Osteoblast (primary cell): ENCODE measurements at places on chromosomes 6 and 20.

GRCh38 chr6:163728442-163729126 is 314.1 kb downstream of the QKI start:
- no peak for DNase-seq

GRCh38 chr6:109454496-109455436 is 806 bp downstream of the MICAL1 start:
- peak; percentile 91 for DNase-seq

GRCh38 chr20:37262505-37262904 is 891 bp upstream of the GHRH start:
- no peak for DNase-seq

- no peak for DNase-seq
These were observed 50.0 kb downstream of the SGK1 start for GRCh38 chr6:134267917-134268361.

GRCh38 chr6:126268092-126268491 is 71.8 kb upstream of the CENPW start:
- no peak for DNase-seq

DNA sequence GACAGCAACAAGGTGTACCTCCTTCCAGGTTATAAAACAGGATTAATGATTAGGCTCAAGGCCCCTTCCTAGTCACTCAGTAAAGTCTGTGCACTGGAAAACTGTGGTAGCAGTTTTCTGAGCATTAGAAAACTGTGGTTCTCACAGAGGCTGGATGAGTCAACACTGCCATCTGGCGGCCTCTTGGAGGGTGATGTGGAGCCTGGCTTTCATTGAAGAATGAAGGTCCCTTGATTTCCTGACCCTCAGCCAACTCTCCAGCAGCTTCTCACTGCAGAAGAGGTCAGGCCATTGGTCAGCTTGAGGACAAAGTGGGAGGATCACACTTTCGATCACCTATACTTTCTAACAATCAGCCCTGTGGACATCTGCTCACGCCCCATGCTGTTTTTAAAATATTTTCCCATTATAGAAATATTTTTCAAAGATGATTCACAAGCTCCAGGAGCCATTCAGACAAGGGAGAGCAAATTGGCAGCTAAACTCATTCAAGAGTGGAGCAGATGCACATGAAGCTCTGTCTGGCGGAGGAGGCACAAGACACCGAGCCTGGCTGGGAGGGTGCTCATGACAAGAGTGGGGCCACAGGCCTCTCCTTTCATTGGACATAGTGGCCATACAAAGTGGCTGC is 23.2 kb downstream of the PSMB1 start:
- peak; percentile 80 for DNase-seq

GRCh38 chr6:7505189-7505699 is 36.2 kb upstream of the DSP start:
- peak; percentile 81 for DNase-seq

DNA sequence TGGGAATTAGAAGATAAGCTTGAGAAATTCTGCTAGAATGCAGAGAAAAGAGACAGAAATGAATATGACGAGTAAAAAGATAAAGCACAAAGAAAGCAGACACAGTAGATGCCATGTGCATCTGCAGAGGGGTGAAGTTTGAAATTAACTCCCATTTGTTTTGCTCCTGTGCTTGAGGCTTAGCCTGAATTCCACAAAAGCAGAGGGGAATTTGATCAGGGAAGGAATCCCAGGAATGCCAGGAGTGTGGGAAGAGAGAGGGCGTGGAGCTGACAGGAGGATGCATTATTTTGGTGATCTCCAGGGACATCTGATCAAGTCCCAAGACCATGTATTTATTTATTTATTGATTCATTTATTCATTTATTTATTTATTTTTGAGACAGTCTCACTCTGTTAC is 55.6 kb downstream of the SLC22A1 start:
- no peak for DNase-seq

DNA sequence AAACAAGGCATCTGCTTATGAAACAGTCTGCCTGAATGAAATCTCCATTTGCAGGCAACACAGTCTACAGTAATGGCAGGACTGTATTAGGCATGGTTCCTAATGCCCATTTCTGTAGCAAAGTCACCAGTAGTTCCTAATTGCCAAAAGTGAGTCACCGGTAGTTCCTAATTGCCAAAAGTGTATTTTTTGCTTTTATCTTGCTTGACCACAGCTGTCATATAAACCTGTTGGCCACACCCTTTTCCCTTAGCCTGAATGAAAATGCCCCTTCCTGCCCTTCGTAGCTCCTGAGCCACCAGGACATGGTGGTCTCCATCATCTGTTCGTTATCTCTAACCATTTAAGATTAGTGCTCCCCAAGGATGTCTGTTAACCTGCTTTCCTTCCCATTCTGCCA is 34.5 kb downstream of the MTHFD1L start:
- DNase-seq = no peak

DNA sequence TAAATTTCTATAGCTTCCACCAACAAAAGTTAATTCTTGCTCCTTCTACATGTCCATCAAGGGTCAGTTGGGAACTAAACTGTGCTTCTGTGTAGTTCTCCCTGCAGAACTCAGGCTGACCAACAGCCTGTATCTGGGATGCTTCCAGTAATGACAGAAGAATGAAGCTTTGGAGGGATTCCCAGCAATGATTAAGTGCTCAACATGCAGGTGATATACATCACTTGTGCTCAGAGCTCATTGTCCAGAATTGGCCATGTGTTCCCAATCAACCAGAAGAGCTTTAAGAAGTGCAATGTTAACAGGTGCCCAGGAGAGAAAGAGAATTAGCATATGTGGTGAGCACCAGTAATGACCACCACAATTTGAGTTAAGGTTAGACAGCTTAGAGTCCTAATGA is 37.4 kb upstream of the SNRPB2 start:
- DNase-seq = no peak

- DNase-seq = no peak
These were observed 8.4 kb downstream of the IRF4 start for GRCh38 chr6:399785-400534.

DNA sequence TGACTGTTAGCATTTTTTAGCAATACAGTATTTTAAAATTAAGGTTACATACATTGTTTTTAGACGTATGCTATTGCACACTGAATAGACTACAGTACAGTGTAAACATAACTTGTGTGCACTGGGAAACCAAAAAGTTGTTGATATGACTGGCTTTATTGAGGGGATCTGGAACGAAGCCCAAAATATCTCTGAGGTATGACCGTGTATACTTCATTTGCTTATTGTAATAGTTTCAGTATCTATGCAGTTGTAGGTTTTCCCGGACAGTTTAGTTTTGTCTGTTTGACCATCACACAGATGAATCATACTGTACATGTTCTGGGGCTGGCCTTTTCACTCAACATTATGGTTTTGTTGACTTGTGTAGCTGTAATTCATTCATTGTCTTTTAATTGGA is 6.9 kb upstream of the ZBTB12 start:
- DNase-seq = no peak

GRCh38 chr6:108875161-108875555 is 26.9 kb downstream of the ARMC2 start:
- DNase-seq = no peak

- no peak for DNase-seq
These were observed 191.8 kb upstream of the LRFN2 start for GRCh38 chr6:40778918-40779317.

GRCh38 chr6:1536526-1537429 is 72.9 kb upstream of the FOXC1 start:
- peak; percentile 47 for DNase-seq

DNA sequence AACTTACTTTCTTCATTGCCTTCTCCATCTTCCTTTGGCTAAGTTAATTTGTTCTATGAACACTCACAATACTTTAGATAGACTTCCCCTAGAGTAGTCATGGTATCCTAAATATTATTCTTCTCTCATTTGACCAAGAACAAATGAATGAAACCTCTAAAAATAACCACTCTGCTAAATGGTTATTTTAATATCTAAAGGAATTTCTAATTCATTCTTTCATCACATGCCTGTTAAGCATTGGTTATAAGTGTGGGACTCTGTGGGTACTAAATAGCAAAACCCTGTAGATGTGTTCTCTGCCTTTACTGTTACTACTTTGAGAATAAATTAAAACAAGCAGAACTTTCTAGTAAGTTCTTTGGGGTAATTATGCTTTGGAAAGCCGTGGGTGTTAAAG is 138.9 kb downstream of the EYA4 start:
- DNase-seq = no peak

- peak; percentile 91 for DNase-seq
These were observed at the start of gene FOXQ1 for GRCh38 chr6:1311400-1312202. FOXQ1 (plus strand) TSS chr6:1312098; CDS start chr6:1312705, 607 bp downstream.

DNA sequence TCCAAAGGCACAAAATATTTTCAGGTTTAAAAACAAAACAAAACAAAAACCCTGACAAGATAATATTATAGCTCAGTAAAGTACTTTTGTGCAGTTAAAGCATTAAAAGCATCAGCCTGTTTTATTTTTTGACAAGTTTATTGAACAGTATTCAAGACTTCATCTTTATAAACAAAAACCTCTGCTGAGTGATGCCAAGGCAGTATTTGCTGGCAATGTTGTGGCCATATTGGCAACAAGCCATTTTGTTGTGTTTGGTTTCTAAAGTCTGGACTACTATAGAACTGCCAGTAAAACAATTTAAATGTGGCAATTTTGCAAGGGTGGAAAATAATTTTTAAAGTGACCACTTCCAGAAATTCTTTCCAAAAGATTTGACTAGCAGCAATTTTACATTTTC is 15.9 kb downstream of the CPNE1 start:
- DNase-seq = no peak

- no peak for DNase-seq
These were observed 449.4 kb upstream of the CHD6 start for GRCh38 chr20:42067596-42067995.

GRCh38 chr20:58081846-58082245 is 146.6 kb downstream of the ANKRD60 start:
- peak; percentile 92 for DNase-seq

GRCh38 chr20:53162251-53162835 is 190.2 kb downstream of the TSHZ2 start:
- no peak for DNase-seq

DNA sequence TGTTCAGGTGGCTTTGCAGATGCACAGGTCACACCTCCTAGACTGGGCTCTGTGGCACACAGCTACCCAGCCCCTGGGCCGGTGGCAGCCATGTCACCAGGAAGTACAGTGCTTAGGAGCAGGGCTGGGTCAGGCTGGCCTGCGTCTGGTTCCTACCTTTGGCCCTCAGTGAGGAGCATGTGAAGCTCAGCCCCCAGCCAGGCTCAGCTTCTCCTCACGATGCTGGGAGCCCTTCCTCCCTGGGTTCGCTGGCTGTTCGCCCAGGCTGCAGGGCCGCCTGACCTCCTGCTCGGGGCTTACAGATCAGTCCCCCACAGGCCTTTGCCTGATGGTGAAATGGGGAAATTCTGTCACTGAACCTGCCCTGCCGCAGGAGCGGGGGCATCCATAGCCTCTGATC is 23.1 kb downstream of the SPATA2 start:
- DNase-seq = no peak

GRCh38 chr6:24881376-24881775 is 54.4 kb downstream of the RIPOR2 start:
- no peak for DNase-seq

GRCh38 chr6:2956930-2957685 is 14.3 kb downstream of the SERPINB6 start:
- DNase-seq = peak; percentile 64

DNA sequence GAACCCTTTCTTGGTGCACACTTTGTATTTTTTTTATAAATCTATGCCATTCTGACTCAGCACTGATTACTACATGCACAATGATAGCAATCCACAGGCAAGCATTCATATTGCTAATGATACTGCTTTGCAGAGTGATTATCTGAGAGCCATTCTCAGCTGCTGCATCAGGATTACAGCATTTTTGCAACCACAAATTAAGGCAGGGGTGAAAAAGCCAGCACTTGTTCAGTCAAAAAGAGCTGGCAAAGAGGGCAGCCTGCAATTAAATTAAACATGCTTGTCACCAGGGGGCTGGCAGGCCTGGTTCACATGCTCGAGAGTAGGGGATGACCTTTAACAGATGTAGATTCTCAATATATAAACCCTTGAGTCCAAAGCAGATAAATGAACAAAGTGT is 40.7 kb upstream of the SLC17A4 start:
- no peak for DNase-seq

DNA sequence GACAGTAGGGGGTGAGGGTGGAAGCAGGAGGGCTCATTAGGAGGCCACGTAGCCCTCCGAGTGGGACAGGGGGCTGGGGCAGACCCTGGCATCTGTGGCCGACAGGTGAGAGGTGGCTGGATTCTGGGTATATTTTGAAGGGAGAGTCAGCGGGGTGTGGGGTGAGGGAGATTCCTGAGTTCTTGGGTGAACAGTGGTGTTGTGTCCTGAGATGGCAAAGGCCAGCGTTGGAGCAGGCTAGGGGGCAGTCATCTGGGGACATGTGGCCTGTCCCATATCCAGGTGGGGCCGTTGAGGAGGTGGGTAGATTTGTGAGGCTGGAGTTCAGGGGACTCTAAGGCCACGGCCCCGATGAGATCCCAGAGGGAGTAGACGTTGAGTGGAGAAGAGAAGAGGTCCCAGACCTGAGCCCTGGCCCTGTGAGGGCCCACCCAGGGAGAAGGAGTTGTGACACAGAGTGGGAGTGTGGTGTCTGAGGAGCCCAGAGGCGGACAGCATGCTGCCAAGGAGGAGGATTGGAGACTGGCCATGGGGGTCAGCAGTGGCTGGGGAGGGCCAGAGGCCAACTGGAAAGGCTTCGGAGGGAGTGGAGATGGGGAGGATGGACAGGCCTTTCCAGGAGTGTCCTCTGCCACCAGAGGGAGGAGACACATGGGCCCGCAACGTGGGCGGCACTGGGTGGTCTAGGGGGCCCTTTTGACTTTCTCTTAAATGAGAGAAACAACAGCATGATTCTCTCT is 19.6 kb downstream of the PACSIN1 start:
- DNase-seq = no peak

GRCh38 chr6:41371992-41372831 is 36.8 kb downstream of the NCR2 start:
- DNase-seq = peak; percentile 88

- DNase-seq = no peak
These were observed 5.2 kb downstream of the TBCC start for GRCh38 chr6:42740725-42741124.

DNA sequence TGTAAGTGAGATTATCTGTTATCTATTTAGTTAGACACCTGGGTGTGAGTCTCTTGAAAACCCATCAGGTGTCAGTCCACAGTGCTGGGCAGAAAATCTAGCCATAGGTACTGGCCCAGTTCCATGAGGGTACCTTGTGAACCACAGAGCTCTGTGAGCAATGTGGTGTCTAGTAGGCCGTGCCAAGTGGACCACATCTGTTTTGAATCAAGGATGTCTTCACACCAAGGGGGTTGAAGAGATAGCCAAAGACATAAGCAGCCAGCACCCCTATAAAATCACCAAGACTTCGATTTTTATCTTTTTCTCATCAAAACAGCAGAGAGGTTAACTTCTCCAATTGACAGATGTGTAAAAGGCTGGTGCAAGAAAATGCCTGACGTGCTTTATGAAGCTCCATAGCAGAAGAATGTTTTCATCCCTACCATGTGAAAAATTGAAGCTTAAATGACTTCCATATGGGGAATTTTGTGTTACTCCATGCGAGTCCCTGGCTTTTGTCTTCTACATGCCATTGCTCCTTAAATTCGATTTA is 368.7 kb downstream of the HAO1 start:
- no peak for DNase-seq

GRCh38 chr6:33192671-33193602 is 670 bp upstream of the COL11A2 start:
- DNase-seq = peak; percentile 92

GRCh38 chr6:3307436-3307835 is 48.7 kb downstream of the PSMG4 start:
- DNase-seq = no peak
